Aorta (tissue), 5 donors: ENCODE measurements at places on chromosomes 1 and 21. TPM values are rescaled to one million over a fixed set of nuclear protein-coding genes. Genes with fewer than 3 reads are reported as not detected.
A peak's percentile ranks its signal among the peaks of the same experiment; 100 is the strongest.

The CELSR2 gene
- total RNA-seq: 1.6 TPM

The CELA3A gene
- 5.0 TPM for total RNA-seq

The A3GALT2 gene
- total RNA-seq: 0.81 TPM

The HPCAL4 gene
- total RNA-seq: not detected

The S100A7 gene
- total RNA-seq: not detected

The KCNJ9 gene
- not detected for total RNA-seq

The KRTAP19-1 gene
- total RNA-seq: not detected

DNA sequence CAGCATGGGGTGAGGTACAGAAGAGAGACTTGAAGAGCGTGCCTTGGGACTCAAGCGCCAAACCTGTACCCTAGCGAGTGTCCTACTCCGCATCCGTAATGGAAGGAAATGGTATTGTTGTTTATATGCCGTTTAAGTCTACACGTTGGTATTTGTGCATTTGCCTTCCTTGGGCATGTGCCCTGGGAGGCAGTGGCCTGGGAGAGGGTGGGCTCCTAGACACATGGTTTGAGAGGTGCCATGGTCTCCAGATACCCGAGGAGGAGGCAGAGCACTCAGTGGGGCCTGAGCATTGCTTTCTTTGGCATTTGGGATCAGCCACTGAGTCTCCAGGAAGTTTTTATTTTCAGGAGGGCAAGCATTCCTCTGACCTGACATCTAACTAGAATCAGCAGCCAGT is 6.5 kb downstream of the ZNF672 start:
- no peak for DNase-seq

DNA sequence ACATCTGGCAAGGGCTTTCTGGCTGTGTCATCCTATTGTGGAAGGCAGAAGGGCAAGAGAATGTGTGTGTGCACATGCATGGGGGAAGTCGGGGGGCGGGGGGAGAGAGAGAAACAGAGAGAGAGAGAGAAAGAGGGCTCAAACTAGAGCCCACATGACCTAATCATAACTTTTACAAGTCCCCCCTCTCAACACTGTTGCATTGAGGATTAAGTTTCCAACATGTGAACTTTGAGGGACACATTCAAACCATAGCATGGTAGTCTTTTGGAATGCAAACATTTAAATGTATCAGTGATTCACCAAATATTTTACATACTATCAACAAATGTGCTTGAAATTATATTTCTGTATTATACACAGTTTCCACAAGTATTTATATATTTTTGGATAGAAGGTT is 655.4 kb upstream of the B3GALT2 start:
- DNase-seq: no peak

- peak; percentile 42 for DNase-seq
Observed at GRCh38 chr1:53697721-53698383, 41.1 kb downstream of the GLIS1 start.

DNA sequence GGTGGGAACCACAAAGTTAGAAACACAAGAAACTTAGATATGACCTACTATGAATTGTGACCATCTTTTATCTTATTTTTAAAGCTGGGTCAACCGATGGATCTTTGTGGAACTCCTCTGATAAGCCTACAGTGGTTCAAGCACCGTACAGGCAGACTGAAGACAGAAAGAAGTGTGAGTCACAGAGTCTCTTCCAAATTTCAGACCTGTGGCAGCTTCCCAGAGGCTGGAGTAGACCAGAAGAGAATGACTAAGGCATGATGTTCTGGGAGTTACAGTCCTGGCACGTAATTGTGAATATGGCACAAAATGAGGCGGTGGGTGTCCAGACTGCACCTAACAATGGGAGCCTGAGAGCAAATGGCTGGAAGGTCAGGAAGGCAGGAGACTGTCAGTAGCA is 70.0 kb downstream of the LMO4 start:
- DNase-seq: no peak
